ENCODE measurements at places on chromosomes 4 and X.

DNA sequence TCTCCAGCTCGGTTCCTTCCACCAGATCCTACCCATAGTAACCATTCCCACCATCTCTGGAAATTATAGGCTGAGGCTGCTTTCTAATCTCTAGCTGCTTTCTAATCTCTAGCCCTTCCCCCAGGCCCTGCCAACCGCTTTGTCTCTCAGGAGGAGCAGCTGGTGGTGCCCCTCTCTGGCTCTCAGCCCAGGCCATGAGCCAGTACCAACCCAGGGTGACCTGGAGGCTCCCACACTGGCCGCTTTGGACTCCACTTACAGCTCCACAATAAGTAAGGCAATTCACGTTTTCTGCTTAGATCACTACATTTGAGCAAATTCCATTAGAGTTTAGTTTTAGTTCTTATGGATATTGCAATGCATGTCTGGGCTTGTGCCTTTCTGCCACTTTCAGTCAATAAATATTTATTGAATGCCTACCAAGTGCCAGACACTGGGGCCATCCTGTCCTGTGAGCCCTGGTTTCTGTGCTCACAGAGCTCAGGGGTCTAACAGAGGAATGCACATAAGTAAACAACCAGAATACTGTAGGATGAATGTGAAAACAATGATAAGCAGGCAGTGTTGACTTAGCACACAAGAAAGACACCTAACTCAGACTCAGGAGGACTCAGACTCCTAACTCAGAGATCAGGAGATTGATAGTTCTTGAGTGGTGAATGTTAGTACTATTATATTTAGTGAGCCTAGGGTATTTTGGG lies 38.9 kb downstream of the SMC1A start:
- DNase-seq: no peak

GRCh38 chr4:128155231-128155855 lies 94.2 kb downstream of the LARP1B start:
- DNase-seq: no peak

DNA sequence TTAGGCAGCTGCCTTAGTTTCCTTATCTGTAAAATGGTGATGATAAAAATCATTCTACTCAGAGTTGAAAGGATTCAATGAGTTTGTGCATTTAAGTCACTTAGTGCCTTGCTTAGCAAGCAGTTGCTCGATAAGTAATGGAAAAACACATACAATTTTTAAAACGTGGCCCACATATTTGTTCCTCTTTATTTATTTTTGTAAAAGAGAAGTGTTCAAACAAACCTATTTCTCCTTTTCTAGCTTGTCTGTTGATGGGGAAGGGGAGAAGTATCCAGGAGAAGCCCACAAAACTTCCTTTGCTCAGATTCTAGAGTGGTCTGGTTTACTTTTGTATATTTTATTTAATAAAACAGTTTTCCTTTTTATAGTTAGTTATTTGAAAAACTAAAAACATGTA lies 3.3 kb upstream of the HPGDS start:
- DNase-seq: no peak

- no peak for DNase-seq
These were observed 117.9 kb downstream of the CEP44 start for GRCh38 chr4:174401471-174402130.

- no peak for DNase-seq
These were observed 2.7 kb downstream of the CT55 start for GRCh38 chrX:135168486-135168885.

- no peak for DNase-seq
These were observed 302.4 kb downstream of the FAM47B start for GRCh38 chrX:35244796-35245508.

- DNase-seq: no peak
These were observed 7.9 kb downstream of the KDR start for GRCh38 chr4:55117511-55117910.

GRCh38 chrX:80388206-80388605 lies 32.0 kb upstream of the TENT5D start:
- DNase-seq: no peak

- DNase-seq: no peak
These were observed 247.2 kb upstream of the EPHA5 start for GRCh38 chr4:65917486-65917885.

DNA sequence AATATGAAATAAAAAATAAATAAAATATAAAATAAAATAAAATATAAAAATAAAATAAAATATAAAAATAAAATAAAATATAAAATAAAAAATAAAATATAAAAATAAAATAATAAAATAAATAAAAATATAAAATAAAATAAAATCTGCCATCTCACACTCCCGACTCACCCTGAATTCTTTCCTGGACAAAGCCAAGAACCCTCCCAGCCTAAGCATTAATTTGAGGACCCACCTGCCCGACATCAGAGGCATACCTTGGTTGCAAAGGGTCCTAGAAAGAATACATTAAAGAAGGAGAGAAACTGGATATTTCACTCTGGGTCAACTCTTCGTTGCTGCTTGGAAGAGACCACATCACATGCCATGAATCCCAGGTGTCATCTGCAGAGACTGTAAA lies 138.3 kb downstream of the CRLF2 start:
- no peak for DNase-seq

DNA sequence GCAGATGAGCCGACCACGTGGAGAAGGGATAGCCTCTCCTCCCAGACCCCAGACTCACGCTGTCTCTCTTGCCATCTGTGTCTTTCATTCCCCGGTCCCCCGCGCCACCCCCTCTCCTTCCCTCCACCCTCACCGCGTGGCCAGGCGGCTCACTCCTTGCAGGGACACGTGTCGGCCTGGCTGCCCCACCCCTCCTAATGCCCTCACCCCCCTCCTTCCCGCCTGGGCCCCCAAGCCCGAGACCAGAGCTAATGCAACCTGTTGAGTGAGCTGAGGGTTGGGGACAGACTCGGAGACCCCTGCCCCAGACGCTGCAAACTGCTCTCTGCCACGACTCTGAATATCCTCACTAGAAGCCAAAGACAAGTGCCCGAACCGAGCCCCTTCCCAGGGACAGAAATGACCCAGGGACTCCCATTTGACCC lies 1.8 kb downstream of the SLC38A5 start:
- DNase-seq: no peak

DNA sequence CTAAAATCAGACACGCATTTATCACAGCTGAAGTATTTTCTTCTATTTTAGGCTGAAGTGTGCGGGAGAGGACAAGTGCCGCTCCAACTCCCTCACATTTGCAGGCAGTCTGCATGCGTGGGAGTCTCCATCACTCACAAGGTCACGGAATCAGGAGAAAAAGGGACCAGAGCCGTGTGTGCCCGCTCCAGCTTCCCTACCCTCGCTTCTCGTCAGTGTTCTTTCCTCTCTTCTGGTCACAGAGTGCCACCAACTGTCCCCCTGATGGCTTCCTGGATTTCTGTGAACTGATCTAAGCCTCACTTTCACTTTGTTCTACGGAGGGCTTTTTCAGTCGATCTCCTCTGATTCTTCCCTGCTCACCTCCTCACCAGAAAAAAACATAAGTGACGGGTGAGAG lies 407.4 kb upstream of the AADAT start:
- no peak for DNase-seq

DNA sequence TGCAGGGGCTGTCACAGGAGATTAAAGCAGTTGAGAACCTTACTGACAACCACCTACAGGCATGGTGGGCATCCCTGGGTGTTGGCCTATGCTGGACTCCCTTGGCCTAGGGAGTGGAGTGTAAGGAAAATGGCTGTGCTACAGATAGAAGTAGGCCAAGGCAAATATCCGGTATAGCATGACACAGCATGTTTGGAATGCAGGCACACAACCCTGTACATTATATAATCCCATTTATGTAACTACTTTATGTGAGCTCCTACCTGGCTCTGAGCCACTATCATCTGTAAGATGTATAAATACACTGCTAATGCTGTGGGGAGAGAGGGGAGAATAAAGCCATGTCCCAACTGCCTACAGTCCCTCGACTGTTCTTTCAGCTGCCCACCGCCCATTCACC lies 38.7 kb upstream of the KCTD8 start:
- DNase-seq: no peak

DNA sequence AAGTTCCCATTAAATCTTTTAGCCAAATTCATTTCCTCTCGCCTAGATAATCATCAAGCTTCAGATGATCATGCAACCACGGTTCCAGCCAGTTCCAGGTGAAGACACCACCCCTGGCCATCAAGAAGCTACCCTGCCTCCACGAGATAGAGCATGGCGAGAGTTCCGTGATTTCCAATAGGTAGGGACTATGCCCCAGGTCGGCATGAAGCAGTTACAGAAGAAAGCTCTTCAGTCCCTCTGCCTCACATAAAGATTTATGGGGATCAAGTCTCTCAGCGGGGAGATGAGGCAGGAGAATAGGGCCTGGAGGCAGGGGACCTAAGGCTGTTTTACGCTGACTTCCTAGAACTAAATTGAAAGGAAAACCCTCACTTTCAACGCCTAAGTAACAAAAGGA lies 183.9 kb downstream of the OR13H1 start:
- no peak for DNase-seq

GRCh38 chrX:102832661-102833060 lies 104.4 kb upstream of the RAB40AL start:
- DNase-seq: no peak

All from NCI-H187 treated with DMSO at 0.1 percent for 48 hours (cell line).